ENCODE measurements at places on chromosomes 11 and 22. TPM values are rescaled to one million over a fixed set of nuclear protein-coding genes. Genes with fewer than 3 reads are reported as not detected.

- no peak for DNase-seq
Observed at GRCh38 chr22:40204321-40205116, 26.8 kb downstream of the TNRC6B start.

GRCh38 chr11:57162179-57162898 is 19.4 kb upstream of the LRRC55 start:
- DNase-seq: no peak

- DNase-seq: no peak
Observed at GRCh38 chr11:35337136-35337913, 82.0 kb downstream of the SLC1A2 start.

- no peak for DNase-seq
Observed at GRCh38 chr11:15146271-15147003, 31.7 kb downstream of the INSC start.

DNA sequence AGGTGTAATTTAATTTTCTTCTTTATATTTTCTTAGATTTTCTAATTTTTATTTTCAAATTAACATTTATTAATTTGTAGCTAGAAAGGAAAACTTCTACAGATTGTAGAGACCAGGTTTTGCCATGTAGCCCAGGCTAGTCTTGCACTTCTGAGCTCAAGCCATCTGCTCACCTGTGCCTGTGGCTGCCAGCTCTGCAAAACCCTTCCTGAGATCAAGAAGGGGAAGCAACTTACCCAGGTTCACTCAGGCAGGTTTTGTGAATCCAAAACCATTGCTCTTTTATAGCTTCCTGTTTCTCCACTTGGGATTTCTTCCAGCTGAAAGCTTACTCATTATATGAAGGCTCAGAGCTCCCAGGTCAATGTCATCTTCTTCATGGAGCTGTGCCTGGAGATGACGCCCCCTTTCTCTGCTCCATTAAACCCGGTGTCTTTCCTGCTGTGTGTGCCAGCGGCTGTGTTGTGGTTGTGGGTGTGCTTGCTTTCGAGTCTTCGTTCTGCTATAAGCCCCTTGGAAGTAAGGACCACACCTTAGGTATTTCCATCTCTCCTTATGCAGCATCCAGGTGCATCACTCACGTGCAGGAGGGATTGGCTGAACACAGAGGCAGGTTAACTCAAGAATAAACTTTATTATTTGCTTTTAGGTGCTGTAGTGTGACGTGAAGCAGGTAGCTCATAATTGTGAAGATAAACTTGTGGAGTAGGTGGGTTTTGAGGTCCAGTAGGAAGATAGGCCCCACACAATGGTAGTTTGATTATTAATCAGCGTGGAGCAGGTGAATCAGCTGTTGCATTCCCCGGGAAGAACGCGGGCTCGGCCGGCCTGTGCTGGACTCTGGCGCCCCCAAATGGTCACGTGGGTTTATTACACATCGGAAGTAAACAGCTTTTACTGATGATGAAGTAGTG is 42.2 kb upstream of the INCENP start:
- peak; percentile 82 for DNase-seq

DNA sequence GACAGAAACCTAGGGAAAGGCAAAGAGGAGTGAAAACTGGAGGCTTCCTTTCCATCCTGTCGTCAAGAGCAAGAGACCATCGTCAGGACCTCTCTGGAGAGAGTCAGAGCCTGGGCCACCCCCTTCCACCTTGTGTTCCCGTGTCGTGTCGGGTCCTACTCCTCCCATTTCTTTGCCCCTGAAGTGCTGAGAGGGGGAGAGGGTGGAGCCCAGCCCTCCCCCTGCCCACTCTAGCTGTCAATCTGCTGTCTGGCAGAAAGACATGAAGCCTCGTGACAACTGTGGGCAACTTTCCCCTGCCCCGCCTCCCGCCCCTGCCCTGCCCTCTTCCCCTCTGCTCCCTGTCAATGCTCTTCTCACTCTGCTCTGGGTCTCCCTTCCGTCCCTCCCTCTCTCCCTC is 20.6 kb downstream of the ANKK1 start:
- no peak for DNase-seq

TRMT2A gene
- polyA plus RNA-seq: 46.6 TPM

ZNF214 gene
- polyA plus RNA-seq: 10.3 TPM

LIPT2 gene
- polyA plus RNA-seq: 6.3 TPM

ANO1 gene
- 11.3 TPM for polyA plus RNA-seq

OR4C13 gene
- polyA plus RNA-seq: not detected

TESMIN gene
- polyA plus RNA-seq: 14.2 TPM

LDHAL6A gene
- 0.56 TPM for polyA plus RNA-seq

EHF gene
- 16.0 TPM for polyA plus RNA-seq

PHLDA2 gene
- polyA plus RNA-seq: 0.66 TPM

All from left lung (tissue), 14 donors.